ENCODE measurements at places on chromosomes 4 and X. TPM values are rescaled to one million over a fixed set of nuclear protein-coding genes. Genes with fewer than 3 reads are reported as not detected.

DNA sequence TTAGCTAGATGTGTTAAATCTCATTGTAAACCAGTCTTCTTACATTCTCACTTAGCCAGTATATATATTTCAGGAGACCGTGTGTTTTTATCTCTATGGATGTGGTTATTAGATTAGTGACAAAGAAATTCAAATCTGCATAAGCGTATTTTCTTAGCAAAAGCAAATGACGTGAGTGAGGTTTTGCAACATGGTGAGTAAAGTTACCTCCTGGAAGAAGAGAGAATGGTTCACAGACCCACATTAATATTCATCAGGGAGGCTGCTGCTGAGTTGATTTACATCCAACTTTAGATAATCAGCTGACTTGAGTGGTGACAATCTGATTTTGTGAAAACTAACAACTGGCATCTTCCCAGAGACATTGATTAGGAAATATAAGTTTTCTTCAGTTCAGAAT lies 589.9 kb upstream of the GALNT7 start:
- no peak for DNase-seq

TLR10 gene
- total RNA-seq: not detected

GRCh38 chr4:113056318-113056717 lies 6.9 kb downstream of the ANK2 start:
- no peak for DNase-seq

DNA sequence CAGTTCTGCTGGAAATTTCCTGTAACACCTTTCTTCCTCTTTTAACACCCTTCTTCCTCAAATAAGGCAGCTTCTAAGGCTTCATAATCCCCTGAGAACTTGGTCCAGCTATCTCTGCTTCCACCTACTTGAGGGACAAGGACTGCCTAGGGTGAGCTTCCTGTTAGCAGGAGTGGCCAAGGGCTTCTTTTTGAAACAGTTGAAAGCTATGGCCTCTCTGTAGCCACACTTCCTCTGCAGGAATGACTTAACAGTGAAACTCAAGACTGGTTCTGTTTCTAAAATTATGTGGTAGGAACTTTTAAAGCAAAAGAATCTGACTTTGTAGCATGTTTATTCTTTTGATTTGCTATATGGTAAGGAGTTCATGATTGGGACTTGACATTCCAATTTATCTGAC lies 108.5 kb upstream of the WDR1 start:
- DNase-seq: no peak

All from natural killer cell treated with Interleukin-12 subunit alpha and Interleukin-12 subunit beta and Interleukin-15 and Interleukin-18, amount 100 ng/mL, for 72 hours (primary cell).